ENCODE measurements at places on chromosomes 5 and 9.

DNA sequence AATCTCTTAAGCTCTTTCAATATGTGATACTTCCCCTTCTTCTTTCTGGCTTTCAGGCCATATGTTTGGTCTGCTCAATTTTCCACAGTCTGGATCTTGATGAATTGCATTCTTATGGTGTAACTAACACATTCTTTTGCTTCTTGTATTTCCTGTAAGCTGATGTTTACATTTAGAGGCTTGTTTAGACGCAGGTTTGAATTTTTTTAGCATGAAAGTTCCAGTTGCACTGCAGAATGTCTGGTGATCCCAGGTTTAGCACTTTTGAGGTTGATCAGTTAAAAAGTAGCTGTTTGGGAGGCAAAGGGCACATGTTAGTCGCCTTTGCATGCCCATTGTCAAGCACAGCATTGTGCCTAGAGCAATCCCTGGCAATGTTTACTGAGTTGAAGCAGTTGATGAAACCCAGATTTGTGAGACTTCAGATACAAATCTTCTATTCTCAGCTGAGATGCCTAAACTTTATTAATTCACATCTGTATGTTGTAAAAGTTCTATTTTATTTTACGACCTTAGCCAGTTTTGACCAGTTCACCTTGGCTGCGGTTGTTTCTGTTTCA lies 59.6 kb upstream of the SPATA31C2 start:
- DNase-seq = no peak

DNA sequence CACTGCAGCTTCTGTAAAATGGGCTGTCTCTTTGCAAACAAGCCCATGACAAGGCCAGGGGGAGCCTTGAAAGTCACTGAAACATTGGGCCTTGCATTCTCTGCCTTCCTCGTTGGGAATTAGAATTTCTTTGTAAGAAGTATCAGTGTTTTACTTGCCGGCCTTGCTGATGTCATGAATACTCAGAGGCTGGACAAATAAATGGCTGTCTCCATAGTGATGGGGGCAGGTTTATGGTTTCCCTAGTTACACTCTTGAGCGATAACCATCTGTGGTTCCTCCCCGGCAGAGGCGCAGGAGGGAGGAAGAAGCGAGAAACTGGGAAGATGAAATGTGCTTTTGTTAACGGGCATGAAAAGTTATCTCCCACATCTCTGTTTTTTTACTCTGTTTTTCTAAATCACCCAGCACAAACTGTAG lies 272.7 kb upstream of the PANK3 start:
- DNase-seq = peak; percentile 82

DNA sequence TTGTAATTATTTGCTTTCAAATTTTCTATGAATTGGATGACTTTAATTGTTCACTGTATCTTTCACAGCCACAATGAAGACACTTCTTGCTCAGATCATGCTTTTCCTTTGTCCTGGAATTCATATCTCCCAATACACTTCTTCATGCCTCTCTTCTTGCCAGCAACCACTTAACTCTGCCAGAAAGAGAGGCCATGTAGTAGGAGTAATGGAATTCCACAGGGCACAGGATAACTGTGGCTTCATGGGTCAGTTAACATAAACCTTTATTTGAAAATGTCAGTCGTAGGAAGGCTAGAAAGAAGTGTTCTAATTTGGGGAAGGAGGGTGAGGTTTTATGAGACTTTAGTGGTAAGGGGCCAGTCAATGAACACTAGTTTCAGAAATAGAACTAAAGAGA lies 190.3 kb downstream of the TMEM167A start:
- DNase-seq = no peak

GRCh38 chr5:2921176-2921575 lies 169.7 kb upstream of the IRX2 start:
- no peak for DNase-seq

- DNase-seq = peak; percentile 23
Observed at GRCh38 chr5:133052317-133053175, 733 bp downstream of the HSPA4 start.

DNA sequence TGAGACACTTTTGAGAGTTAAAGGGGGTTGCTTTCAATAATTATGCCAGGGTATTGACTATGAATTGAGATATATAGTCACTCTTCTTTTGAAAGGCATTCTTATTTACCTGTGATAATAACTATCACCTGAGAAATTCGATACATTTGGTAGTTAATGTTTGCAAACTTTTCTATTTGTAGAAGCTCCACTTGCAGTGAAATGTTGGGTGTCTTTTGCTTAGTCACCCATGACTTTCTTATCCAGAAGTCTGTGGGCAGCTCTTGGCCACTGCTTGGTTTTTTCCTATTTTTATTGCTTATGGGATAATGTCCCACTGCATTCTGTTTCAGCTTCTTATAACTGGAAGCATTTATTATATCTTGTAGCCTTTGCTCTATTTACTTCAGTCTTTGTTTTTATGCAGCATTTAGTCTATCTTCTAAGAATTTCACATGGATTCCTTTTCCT lies 3.9 kb downstream of the MACIR start:
- DNase-seq = no peak

- no peak for DNase-seq
Observed at GRCh38 chr9:92770360-92770995, 5.8 kb upstream of the BICD2 start.

All from central memory CD4-positive, alpha-beta T cell (primary cell).